ENCODE measurements at places on chromosomes 2 and 18. TPM values are rescaled to one million over a fixed set of nuclear protein-coding genes. Genes with fewer than 3 reads are reported as not detected.

The FLACC1 gene
- 3.2 TPM for total RNA-seq

The RTP5 gene
- total RNA-seq = 0.54 TPM

The BOD1L2 gene
- total RNA-seq = not detected

The FZD7 gene
- 0.27 TPM for total RNA-seq

The ALK gene
- not detected for total RNA-seq

The HS6ST1 gene
- 13.1 TPM for total RNA-seq

The SERPINB4 gene
- total RNA-seq = not detected
